Left ventricle myocardium superior (tissue), 1 donor: ENCODE measurements at places on chromosomes 1 and 21. TPM values are rescaled to one million over a fixed set of nuclear protein-coding genes. Genes with fewer than 3 reads are reported as not detected.
A peak's percentile ranks its signal among the peaks of the same experiment; 100 is the strongest.

DNA sequence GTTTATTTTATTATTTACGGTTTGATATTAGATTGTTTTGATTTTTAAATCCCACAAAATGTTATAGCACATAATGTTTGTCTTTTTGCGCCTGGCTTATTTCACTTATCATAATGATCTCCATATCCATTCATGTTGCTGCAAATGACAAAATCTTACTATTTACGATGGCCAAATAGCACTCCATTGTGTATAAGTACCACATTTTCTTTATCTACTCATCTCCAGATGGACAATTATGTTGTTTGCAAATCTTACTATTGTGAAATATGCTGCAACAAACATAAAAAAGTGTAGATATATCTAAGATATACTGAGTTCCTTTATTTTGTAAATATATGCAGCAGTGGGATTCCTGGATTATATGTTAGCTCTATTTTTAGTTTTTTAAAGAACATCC lies 1568.3 kb downstream of the AMY1C start:
- no peak for DNase-seq

GRCh38 chr21:36478207-36478701 lies 1.7 kb downstream of the CLDN14 start:
- no peak for DNase-seq

GRCh38 chr1:153357853-153358690 lies at the start of gene S100A9:
S100A9 (plus strand) TSS chr1:153357854; CDS start chr1:153358284, 430 bp downstream.
- no peak for DNase-seq

DNA sequence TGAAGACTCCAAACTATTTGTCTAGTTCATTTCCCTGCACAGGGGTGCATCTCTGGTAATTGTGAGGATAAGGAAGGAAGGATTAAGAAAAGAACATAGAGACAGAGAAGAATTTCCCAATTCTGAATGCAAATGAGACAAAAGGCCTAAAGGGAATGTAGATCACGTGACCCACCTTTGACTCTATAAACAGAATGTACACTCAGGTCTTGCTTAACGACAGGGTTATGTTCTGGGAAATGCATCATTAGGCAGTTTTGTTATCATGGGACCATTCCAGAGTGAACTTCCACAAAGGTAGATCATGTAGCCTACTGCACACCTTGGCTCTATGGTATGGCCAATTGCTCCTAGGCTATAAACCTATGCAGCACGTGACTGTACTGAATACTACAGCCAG lies 252.3 kb upstream of the ZP4 start:
- no peak for DNase-seq

DNA sequence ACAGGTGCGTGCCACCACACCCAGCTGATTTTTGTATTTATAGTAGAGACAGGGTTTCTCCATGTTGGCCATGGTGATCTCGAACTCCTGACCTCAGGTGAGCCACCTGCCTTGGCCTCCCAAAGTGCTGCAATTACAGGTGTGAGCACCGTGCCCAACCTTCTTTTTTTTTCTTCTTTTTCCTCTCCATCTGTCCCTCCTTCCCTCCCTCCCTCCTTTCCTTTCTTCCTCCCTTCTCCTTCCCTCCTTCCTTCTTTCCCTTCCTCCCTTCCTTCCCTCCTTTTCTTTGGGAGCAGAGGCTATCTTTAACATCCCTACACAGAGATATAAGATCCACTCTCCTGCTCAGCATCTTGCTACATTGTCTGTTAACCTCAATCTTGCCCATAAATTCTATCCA lies 24.4 kb upstream of the FAM89A start:
- DNase-seq: no peak

GRCh38 chr1:25011943-25012638 lies 82.0 kb upstream of the RUNX3 start:
- DNase-seq: no peak

- DNase-seq: no peak
Observed at GRCh38 chr1:217331698-217332097, 299.2 kb downstream of the GPATCH2 start.

DNA sequence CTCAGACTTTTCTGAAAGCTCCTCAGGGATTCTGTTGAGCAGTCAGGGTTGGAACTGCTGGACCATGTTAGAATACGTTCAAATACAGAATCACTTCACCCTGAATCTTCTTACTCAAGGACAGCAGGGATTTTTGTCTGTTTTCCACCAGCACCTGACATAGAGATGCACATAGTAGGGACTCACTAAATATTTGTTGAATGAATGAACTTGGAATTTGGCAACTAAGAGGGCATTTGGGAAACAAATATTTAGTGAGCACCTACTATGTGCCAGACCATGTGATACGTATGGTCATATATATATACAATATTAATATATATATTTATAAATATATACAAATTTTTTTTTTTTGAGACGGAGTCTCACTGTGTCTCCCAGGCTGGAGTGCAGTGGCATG lies 4.6 kb upstream of the FBXO42 start:
- no peak for DNase-seq

- no peak for DNase-seq
Observed at GRCh38 chr21:38798481-38798882, 7.2 kb upstream of the ETS2 start.

DNA sequence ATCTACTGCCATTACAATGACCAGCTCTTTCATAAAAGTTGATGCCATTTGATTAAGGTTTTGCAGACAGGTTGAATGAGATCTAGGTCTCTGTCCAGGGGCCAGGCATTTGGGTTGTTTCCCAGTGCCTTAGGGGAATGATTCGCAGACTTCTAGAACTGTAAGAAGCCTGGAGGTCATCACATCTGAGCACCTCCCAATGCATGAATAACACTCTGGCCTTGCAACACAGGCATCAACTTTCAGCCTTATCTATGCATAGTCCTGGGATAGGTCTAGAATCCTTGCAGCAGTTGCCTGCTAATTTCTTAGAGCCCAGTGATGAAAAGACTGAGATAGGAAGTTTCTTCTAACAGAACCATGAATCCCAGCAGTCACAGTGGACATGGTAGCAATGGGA lies 44.8 kb upstream of the KCND3 start:
- DNase-seq: no peak

DNA sequence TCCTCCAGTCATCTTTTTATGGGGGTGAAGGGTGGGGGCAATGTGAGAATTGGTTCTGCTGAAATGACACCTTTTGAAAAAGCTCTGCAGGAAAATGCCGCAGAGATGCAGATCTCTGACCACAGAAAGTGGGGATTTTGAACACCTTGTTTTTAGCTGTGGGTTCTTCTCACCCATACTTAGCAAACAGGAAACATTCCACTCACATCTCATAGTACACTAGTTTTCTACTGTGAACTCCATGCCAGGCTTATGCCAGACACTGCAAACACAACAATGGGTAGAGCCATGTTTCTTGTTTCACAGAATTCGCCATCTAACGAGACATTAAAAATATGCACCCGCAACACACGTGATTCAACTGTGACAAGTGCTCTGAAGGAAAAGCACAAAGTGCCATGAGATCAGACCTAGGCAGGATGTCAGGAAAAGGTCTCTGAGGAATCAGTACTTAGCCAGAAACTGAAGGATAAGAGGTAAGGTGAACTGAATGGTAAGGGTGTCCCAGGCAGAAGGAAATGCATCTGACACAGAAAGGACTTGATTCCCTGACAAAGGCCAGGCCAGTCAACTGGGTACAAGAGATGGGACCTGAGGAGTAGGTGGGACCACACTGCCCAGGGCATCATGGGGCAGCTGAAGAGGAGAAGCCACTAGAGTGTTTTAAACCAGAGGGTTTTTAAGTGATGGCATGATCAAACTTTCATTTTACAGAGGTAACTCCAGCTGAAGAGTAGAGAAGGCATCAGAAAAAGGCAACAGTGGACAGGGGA lies 83.8 kb upstream of the JAK1 start:
- DNase-seq: no peak

DNA sequence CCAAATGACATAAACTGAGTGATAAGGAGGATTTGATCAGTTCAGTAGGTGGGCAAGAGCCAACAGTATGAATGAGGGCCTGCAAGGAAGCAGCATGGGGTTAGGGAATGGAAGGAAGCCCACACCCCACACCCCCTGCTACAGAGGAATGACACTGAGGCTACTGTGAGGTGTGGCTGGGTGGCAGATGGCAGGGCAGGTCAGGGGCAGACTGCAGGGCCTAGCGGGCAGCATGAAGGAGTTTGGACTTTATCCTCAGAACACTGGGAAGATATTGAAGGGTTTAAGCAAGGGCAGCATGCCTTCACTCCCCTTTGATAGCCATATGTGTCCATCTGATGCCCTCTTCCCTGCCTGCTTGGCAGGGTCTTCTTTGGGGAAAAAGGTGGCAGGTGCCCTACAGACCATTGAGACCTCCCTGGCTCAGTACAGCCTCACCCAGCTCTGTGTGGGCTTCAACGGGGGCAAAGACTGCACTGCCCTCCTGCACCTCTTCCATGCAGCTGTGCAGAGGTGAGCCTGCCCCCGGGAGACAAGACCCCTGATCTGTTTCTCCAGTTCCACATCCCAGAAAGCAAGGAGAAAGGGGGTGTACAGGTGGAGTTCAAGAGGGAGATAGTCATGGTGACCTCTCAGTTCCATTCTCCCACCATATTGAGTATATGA lies 4.1 kb upstream of the LENEP start:
- no peak for DNase-seq

- no peak for DNase-seq
Observed at GRCh38 chr1:118999348-119000071, 11.4 kb upstream of the TBX15 start.

GRCh38 chr1:111603979-111604378 lies 15.6 kb upstream of the RAP1A start:
- DNase-seq: no peak

DNA sequence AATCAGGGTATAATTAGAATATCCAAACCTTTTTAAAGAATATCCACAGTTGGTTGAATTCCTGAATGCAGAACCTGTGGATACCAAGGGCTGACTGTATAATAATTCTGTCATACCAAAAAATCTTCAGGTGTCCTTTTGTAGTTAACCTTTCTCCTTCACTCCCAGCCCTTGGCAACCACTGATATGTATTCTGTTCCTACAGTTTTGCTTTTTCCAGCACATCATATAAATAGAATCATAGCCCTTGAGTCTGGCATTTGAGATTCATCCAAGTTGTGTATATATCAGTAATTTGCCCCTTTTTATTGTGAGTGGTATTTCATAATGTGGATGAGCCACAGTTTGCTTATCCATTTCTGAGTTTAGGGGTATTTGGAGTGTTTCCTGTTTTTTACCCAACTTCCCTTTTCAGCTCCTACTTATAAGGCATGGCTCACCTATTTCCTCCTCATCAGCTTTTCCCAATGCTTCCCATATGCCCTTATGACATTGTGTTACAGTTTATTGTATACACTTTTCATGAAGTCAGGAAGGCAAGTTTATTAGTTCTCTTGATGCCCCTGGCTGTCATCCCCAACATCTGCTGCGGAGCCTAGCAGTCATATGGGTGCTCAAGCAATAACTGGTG lies 35.0 kb upstream of the AGO1 start:
- DNase-seq: no peak

- DNase-seq: no peak
Observed at GRCh38 chr1:118304722-118305359, 119.8 kb upstream of the SPAG17 start.

GRCh38 chr1:218209351-218209861 lies 75.7 kb upstream of the RRP15 start:
- no peak for DNase-seq

DNA sequence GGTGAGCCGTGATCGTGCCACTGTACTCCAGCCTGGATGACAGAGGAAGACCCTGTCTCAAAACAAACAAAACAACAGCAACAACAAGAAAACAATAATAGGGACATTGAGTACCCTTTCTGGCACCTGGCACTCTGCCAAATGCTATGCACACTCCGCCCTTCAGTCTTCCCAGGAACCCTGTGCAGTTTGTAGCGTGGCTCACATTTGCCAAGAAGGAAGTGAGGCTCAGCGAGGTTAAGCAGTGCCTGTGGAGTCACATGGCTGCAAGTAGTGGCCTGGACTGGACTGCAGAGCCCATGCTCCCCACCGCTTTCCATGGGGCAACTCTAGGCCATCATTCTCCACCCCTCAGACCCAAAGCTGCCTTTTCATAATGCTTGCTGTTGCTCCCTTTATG lies 5.3 kb upstream of the EVA1B start:
- peak; percentile 43 for DNase-seq

DNA sequence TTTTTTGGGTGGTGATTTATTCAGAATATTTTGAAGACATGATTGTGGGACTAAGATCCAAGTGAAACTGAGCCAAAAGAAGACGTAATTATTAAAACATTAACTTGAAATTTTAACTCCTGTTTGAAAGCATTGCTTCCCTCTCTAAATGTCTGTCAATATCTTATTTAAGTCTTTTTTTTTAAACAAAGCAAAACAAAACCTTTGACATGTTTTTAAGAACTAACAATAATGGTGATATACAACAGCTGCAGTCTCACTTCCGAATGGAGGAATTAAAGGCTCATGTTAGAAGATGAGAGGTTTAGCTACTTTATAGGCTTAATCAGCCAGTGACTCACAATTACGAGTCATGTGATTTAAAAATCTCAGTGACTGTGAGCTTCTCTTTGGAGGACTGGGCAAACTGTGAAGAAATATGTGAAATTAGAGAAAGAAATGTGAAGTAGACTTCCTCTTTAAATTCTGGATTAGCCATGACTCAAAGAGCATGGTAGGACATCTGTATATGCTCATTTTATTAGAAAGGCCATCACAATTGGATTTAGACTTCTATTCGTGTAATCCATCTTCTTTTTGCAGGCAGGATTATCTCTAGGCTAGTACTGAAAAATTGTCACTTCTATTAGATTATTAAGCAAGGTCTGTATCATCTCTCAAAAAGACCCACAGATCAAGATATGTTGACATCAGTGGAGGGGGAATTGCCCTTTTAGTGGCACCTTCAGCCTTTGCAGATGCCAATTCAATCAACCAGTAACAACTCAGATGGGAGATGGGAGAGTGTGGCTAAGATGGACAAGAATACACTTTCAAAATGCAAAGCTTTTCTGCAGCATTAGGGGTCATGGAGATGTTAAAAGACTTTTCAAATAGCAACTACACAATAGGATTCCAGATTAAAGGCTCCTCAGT lies 28.7 kb downstream of the KCNA3 start:
- DNase-seq: no peak

- no peak for DNase-seq
Observed at GRCh38 chr21:36890086-36890485, 76.4 kb downstream of the HLCS start.

GRCh38 chr1:234825498-234826165 lies 215.7 kb upstream of the IRF2BP2 start:
- no peak for DNase-seq

SPRR5 gene
- total RNA-seq: not detected

FMO5 gene
- 3.3 TPM for total RNA-seq

ANKRD65 gene
- 2.1 TPM for total RNA-seq

UBE2U gene
- 1.2 TPM for total RNA-seq

SYTL1 gene
- 1.1 TPM for total RNA-seq

SYCP1 gene
- total RNA-seq: not detected

SH2D2A gene
- 1.0 TPM for total RNA-seq

TMEM167B gene
- total RNA-seq: 31.5 TPM

CXADR gene
- total RNA-seq: 27.1 TPM

VPS45 gene
- total RNA-seq: 50.6 TPM

TCHH gene
- 0.02 TPM for total RNA-seq

TRIM58 gene
- total RNA-seq: 0.07 TPM

MX2 gene
- total RNA-seq: 7.1 TPM
